GM13977 (cell line): ENCODE measurements at places on chromosomes 1 and 21.

DNA sequence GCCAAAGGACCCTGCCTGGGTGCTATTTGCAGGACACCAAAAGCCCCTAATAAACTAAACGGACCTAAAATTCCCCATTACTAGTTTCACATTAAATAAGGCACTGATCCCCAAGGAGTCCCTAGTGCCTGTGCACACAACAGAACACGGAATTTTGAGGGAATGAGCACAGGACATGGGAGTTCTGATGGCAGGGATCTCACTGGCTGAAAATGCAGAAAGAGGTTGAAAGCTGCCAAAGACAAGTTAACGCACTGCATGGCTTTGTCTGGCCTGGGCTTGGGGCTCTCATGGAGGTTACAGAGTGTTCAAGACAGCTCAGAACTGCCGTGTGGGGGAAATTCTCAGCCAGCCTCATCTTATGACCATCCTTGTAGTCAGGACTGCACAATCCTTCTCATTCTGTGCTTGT, 15.6 kb upstream of the ATP1B1 start:
- DNase-seq: no peak

DNA sequence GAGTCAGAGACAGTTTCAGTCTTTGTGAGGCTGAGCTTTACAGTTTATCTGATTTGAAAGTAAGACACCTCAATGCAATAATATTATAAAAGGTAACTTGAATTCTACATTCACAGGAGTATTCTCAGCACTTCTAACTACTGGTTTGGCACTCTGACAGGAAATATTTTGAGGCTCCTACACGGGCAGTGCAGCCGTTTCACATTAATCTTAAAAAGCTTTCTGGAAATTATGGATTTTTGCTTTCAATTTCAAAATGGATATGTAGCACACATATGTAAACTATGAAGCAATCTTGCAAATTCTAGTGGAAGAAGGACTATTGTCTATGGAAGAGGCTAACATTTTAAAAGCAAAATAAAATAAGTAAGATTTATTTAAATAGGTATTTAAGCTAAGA, 262.9 kb upstream of the SNX7 start:
- DNase-seq: no peak

DNA sequence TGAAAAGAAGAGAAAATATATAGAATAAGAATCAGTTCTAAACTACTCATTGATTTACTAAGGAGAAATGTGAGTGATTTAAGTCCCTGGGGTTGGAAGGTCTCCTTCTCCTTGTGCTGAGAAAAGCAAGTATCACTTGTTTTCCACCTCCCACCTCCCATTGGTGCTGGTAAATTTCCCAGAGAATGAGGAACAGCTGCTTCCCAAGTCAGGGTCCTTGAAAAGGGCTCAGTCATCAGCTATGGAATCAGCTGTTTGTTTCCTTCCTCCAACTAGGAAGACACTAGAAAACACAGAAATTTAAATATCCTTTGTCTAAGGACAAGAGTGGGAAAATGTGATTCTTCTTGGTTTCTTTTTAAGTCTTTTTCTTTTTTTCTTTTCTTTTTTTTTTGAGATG, 131.3 kb upstream of the C1orf21 start:
- DNase-seq: no peak

DNA sequence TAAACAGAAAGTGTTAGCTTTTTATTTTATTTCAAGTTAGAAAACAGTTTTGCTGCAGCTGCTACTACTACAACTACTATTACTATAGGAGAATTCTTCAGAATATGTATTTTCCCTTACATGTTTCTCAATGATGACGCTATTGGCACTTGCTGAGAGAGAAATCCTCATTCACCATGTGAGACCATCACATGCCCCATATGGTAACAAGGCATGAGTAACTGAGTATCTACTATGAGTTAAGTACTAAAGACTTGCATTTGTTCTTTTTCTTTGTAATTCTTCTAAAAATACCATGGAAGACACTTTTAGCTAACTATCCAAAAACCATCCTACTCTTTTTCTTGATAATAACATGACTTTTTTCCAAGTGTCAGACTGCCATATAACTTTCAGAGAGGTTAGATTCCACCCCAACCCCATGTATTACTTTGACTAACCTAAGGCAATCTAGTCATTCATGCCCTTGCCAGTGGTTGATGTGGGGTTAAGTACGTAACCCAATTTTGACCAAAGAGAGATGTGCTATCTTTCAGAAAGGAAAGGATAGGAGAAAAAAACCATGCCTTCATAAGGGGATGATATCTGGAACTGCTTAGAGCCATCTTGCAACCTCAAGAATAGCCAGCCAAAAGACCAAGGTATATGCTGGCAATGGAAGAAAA, 42.9 kb downstream of the COP1 start:
- no peak for DNase-seq
